Panc1 (cell line): ENCODE measurements at places on chromosomes 6 and 20.

DNA sequence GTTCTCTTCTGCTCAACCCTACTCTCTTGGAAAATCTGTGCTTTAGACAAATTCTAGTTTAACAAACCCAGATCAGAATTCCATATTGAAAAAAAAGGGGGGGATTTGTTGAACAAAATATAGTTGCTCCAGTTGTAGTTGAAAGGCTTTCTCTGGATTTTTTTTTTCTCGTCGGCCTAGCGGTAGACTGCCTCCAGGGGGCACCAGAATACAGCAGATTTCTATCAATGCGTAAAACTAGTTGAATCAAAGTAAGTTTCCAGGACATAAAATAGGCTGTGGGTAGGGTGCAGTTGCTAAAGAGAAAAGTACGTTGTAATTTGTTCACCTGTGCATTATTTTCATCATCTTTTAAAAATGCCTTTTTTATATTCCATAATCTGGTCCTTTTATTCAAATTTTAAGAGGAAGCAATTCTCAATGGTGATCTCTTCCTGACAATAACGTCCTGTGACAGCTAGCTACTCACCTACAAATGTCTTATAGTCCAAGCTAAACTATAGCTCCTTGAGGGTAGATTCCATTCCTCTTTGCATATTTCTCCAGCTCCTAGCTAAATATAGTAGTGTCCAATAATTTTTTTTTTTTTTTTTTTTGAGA, 105.4 kb downstream of the PERP start:
- DNase-seq = peak; percentile 69

- DNase-seq = no peak
These were observed 93.0 kb downstream of the ANKRD6 start for GRCh38 chr6:89525786-89526562.

DNA sequence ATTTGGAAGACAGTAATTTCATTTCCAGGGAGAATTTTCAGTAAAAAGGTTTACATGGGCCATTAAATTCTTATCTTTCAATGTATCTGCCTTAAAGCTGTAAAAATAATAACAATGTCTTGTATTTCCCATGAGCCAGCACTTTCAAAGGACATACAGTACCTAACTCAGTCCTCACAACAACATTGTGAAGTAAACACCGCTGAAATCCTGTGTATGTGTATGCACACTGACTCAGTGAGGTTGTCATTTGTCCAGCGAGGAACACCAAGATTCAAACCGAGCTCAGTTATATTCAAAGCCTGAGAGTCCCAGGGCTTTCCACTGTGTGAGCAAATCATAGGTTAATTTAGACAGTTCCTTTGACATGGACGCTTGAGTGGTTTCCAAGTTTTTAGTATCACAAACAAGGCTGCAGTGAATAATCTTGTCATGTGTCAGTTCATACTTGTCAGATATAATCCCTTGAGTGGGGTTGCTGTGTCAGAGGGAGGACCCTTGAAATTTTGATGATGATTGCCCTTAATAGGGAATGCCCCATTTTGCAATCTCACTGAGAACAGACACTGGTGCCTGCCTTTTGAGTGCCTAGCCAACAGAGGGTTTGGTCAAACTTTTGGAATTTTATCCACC, 50.0 kb upstream of the SLC22A23 start:
- DNase-seq = no peak

DNA sequence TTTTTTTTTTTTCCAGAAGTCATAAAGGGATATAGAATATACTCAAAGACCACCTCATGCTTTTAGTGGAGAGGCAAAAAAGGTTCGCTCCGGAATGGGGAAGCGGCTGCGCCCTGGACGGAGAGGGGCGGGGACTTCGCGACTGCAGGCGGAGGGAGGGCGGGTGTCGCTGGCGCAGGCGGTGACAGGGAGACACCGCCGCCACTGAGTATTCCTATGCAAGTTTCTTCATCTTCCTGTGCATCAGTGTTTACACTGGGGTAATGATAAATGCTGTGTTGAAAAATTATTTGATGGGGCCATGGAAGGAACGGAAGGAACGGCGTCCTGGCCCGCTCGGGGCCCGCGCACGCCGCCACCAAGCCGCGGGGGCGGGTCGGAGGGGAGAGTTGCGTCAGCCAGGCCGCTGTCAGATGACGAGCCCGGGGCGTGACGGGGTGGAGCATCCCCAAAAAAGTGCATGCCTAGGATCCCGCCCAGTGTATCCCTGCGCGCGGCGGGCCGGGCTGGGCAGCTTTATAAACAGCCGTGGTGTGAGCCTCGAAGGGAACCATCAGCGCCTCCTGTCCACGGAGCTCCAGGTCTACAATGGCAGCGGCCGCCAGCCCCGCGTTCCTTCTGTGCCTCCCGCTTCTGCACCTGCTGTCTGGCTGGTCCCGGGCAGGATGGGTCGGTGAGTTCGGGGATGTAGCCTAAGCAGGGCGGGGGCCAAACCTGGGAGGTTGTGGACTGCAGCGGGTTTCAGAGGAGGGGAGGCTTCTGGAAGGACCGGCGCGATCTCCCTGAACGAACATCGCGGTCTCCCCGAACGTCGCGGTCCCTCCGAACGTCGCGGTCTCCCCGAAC, at the start of gene ULBP1:
ULBP1 (plus strand) TSS at position 482 of the 846 bp plus-strand sequence; CDS start at position 589, 107 bp downstream.
- peak; percentile 5 for DNase-seq

GRCh38 chr20:19889011-19889953, 127.9 kb upstream of the NAA20 start:
- no peak for DNase-seq

DNA sequence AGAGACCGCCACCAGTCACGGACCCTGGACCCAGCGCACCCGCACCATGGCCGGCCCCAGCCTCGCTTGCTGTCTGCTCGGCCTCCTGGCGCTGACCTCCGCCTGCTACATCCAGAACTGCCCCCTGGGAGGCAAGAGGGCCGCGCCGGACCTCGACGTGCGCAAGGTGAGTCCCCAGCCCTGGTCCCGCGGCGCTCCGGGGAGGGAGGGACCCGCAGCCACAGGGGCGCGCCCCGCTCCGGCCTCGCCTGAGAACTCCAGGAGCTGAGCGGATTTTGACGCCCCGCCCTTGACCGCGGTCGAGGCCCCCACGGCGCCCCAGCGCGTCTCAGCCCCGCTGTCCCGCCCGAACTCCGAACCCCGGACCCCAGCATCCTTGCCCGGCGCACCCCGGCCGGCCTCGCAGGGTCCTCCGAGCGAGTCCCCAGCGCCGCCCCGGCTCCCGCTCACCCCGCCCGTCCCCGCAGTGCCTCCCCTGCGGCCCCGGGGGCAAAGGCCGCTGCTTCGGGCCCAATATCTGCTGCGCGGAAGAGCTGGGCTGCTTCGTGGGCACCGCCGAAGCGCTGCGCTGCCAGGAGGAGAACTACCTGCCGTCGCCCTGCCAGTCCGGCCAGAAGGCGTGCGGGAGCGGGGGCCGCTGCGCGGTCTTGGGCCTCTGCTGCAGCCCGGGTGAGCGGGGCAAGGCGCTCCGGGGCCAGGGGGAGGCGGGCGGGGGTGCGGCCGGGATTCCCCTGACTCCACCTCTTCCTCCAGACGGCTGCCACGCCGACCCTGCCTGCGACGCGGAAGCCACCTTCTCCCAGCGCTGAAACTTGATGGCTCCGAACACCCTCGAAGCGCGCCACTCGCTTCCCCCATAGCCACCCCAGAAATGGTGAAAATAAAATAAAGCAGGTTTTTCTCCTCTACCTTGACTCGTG, at the start of gene OXT:
OXT (plus strand) TSS at position 11 of the 920 bp plus-strand sequence; CDS start at position 47, 36 bp downstream.
- DNase-seq = no peak

DNA sequence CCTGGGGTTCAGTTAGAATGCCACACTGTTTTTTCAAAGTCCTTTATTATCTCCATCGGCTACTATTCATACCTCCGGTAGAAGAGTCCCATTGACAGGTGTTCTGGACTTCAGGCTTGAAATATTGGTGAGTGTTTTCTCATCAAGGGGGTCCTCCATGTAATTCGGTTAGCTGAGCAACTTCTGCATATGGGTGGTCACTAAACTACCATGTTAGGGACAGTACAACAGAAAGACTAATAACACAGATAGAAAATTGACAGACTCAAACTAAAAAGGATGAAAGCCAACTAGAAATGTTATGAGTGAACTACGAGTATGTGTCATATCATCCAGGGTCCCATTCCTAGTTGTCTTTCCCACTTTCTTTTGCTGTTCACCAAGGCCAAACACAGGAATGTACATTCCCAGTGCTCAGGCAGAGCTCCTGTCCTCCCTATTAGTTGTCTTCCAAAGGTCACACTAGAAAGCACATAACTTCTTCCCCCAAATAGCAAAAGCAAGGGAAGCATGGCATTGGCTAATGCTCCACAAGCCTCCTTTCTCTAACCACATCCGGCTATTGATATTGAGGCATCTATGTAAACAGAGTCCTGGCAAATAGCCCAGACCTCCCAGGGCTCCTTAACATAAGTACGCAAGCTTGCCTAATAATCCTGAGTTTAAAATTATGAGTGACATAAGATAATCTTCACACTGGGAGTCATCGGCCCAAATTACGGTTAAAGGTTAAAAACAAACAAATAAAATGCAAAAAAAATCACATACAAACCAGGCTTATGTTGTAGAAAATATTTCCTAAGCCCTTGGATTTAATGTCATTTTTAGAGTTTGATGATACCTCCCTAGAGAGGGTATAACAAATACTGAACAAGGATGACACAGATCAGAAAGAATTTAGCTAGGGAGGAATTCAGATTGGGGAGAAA, 13.2 kb downstream of the CCN2 start:
- DNase-seq = no peak

- no peak for DNase-seq
These were observed 90.5 kb downstream of the SOD2 start for GRCh38 chr6:159602431-159603041.

DNA sequence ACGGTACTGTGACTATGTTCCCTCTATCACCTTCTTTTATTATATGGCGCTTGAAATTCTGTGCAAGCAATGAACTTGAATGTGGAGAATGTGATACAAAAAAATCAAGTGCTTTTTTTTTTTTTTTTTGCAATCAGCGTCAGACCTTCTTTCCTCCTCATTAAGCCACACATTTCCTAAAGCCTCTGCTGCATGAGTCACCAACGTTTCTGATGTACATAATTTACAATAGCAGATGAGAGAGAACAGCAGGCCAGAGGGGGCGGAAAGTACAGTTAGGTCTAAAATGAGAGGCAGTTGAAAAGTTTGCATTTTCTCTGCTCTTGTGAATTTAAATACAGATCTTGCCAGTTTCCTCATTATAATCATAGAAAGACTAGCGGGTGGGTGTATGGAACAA, 114.6 kb upstream of the RIPOR2 start:
- DNase-seq = no peak

GRCh38 chr20:12535316-12535715, 473.5 kb upstream of the SPTLC3 start:
- DNase-seq = no peak

- no peak for DNase-seq
These were observed 104.3 kb downstream of the RNF144B start for GRCh38 chr6:18491308-18492045.

GRCh38 chr6:165744555-165745228, 81.7 kb upstream of the PDE10A start:
- no peak for DNase-seq

- DNase-seq = no peak
These were observed 1.8 kb downstream of the SIM1 start for GRCh38 chr6:100462706-100463629.

DNA sequence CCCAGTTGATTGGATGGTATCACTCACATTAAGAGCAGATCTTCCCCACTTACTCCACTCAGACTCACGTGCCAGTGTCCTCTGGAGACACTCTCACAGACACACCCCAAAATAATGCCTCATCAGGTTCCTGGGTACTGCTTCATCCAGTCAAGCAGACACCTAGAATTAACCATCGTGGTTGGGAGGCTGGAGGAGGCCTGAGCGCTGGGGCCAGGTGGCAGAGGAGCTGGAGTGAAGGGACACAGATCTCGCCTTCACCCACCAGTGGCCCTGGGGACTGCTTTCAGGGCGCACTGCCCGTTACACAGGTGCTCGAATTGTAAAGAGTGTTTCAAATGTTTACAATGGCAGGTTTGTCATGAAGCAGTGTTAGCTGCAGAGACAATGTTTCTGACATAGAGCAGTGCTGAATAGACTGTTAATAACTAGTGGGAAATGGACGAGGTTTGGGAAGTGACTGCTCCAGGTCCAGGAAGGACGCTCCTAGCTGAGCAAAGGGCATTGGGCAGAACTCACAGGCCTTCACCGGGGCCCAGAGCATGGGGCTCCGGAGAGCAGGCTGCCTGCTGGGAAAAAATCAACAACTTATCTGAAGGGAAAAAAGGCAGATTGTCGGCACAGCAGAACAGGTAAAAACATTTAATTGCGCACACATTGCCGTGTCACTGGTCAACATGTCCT, 38.4 kb downstream of the TMEM242 start:
- no peak for DNase-seq

DNA sequence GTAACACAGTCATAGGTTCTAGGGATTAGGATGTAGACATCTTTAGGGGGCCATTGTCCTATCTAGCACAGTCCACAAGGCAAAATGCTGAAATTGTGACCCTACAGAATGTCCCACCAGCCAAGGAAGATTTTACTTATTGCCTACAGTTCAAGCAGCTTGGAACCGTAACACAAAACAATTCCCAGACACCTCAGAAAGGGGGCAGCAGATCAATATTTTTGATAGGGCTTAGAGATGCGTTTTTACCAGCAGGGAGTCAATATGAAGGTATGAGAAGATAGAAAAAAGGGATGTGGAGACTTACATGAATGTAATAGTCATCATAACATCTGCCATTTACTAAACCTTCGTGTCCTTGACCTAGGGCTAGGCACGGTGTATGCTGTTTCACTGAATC, 81.0 kb downstream of the TMEM170B start:
- DNase-seq = no peak

- no peak for DNase-seq
These were observed 61.6 kb downstream of the ALDH8A1 start for GRCh38 chr6:134888316-134888715.

DNA sequence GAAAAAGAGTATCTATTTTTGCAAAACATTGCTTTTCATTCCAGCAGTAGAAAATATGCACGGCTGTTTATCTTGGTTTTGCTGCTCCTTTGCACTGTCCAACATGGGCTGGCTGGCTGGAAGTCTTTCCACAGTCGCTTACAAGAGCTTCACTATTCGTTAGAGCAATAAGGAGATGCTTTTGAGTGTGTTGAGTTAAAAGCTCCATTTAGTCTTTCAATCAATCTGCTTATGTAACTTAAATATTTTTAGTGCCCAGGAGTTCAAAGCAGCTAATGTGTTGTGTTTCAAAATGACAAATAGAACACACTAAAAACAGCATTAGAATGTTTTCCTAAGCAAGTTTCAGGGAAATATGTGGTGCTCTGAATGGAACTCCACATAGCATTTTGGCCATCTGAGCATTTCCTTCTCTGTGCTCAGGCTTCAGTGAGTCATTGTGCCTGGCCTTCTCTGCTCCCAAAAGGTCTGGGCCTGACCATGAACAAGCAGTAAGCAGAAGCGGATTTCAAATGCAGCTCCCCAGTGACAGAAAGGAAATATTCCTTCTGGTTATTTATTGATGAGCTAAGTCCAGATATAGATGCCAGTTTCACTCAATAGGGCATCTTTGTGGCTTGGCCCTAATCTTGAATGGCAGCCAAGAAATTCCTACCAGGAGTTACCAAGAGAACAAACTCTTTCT, 580.3 kb downstream of the TENT5A start:
- no peak for DNase-seq

GRCh38 chr6:31186052-31186734, 15.7 kb upstream of the POU5F1 start:
- DNase-seq = no peak
